ENCODE measurements at places on chromosomes 7 and 10. TPM values are rescaled to one million over a fixed set of nuclear protein-coding genes. Genes with fewer than 3 reads are reported as not detected.

GRCh38 chr7:116232920-116233319 is 22.6 kb downstream of the TES start:
- DNase-seq, result no peak
- H3K36me3 ChIP-seq, result peaks cover 3% of the 10 kb centered on the region
- H3K4me1 ChIP-seq, result peaks cover 2% of the 10 kb centered on the region
- H3K27me3 ChIP-seq, result peaks cover 26% of the 10 kb centered on the region
- H3K27ac ChIP-seq, result no peak overlapping the region
- H3K4me3 ChIP-seq, result no peak overlapping the region

GRCh38 chr10:125107166-125107949 is 53.0 kb downstream of the CTBP2 start:
- peaks cover 51% of the 10 kb centered on the region for H3K36me3 ChIP-seq
- DNase-seq, result no peak
- no peak overlapping the region for H3K4me3 ChIP-seq
- no peaks in the 10 kb centered on the region for H3K27me3 ChIP-seq
- H3K27ac ChIP-seq, result no peak overlapping the region

DNA sequence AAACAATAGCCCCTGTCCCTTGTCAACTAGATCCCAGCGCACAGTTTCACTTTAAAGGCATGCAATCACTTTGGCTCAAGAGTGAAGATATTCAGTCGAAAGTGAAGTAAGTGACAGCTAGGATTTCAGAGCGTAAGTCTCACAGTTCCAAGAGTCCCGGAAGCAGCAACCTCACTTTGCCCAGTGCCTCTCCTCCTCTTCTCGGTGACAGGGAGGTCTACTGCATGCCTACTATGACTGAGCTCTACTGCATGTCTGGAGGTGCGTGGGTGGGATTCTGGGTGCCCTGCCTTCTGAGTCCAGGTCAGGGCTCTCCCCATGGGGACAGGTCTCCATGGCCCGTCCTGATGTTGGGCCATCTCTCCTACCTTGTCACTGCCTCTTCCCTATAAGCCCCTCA is 17.0 kb downstream of the PRKCQ start:
- H3K4me1 ChIP-seq, result peaks cover 38% of the 10 kb centered on the region
- H3K27ac ChIP-seq, result no peak overlapping the region
- DNase-seq, result no peak
- H3K4me3 ChIP-seq, result peak overlapping the region; percentile 60
- no peaks in the 10 kb centered on the region for H3K27me3 ChIP-seq
- peaks cover 7% of the 10 kb centered on the region for H3K36me3 ChIP-seq

DNA sequence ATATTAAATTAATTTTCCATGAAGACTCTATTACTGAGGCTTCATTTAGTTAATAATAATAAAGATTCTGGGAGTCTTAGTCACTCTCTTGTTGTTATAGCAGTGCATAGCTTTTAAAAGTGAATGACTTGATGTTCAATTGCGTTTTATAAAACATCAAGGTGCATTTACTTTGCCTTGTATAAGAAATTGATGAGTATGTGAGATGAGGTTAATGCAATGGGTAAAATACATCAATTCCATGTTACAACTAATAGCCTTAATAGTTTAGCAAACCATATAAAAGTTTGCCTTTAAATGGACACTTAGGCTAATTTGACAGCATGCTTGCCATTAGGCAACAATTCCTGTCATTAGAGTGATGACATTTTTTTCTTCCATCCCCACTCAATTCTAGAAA is 173.6 kb upstream of the TEX47 start:
- no peaks in the 10 kb centered on the region for H3K36me3 ChIP-seq
- H3K27me3 ChIP-seq, result peaks cover 3% of the 10 kb centered on the region
- H3K4me3 ChIP-seq, result no peak overlapping the region
- DNase-seq, result no peak
- no peak overlapping the region for H3K27ac ChIP-seq

DNA sequence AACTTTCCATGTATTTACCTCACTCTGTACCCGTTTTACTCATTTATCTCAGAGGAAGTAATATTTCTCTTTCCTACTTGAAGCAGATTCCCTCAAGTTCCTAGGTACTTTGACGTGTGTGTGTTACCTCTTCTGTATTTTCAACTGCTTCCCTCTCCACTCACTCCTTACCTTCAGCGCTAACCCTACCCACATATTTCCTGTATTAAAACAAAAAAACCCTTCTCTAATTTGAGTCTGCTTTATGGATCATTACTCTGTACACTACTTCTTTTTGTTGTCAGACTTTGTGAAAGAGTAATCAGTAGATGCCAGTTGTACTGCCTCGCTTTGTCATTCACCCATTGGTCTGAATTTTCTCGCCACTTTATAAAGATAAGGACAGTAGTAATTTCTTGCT is 74.0 kb downstream of the CDK13 start:
- H3K36me3 ChIP-seq, result peaks cover 34% of the 10 kb centered on the region
- no peak overlapping the region for H3K27ac ChIP-seq
- no peak for DNase-seq
- no peaks in the 10 kb centered on the region for H3K4me1 ChIP-seq
- no peak overlapping the region for H3K4me3 ChIP-seq

DNA sequence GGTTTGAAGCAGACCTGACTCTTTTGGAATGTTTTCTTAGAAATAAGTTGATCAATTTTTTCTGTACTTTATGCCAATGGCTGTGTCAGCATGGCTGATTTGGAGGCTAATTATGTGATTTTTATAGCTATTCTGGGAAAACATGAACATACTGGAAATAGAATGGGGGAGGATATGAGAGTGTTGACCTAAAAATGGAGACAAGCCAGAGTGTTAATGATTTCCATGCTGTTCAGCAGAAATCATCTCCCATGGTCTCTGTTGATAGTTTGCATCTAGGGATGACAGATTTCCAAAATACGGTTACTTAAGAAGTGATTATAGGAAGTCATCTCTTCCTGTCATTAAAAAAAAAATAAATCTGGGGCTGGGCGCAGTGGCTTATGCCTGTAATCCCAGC is 32.7 kb upstream of the DMTF1 start:
- H3K4me3 ChIP-seq, result no peak overlapping the region
- H3K27ac ChIP-seq, result no peak overlapping the region
- H3K36me3 ChIP-seq, result no peaks in the 10 kb centered on the region
- no peaks in the 10 kb centered on the region for H3K4me1 ChIP-seq
- H3K27me3 ChIP-seq, result peaks cover 5% of the 10 kb centered on the region

- no peaks in the 10 kb centered on the region for H3K27me3 ChIP-seq
- no peaks in the 10 kb centered on the region for H3K4me1 ChIP-seq
- DNase-seq, result no peak
Observed at GRCh38 chr7:75866114-75866488, 12.7 kb upstream of the RHBDD2 start.

GRCh38 chr7:106765727-106766355 is 99.2 kb upstream of the PIK3CG start:
- H3K4me1 ChIP-seq, result no peaks in the 10 kb centered on the region
- H3K27me3 ChIP-seq, result no peaks in the 10 kb centered on the region
- no peak overlapping the region for H3K4me3 ChIP-seq
- no peaks in the 10 kb centered on the region for H3K36me3 ChIP-seq
- no peak overlapping the region for H3K27ac ChIP-seq

- no peak overlapping the region for H3K27ac ChIP-seq
- no peak overlapping the region for H3K4me3 ChIP-seq
- H3K4me1 ChIP-seq, result no peaks in the 10 kb centered on the region
- H3K27me3 ChIP-seq, result no peaks in the 10 kb centered on the region
- H3K36me3 ChIP-seq, result no peaks in the 10 kb centered on the region
Observed at GRCh38 chr10:24360282-24361127, 151.6 kb downstream of the KIAA1217 start.

DNA sequence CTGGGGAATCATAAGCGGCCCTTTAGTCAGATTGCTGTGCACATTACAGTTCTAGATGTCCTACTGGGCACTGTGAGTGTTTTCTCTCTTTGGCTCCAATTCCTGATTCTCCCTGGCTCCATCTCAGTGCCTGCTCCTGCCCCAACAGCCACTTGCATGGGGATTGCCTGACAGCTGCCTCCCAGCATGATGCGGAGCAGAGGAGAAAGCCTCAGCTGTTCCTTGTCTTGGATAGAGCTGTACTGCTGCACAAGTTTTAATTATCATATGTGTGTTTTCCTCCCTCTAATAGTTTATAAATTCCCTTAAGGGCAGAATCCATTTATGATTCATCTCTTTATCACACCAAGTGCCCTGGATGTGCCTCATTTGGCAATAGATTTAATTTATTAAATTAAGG is 285.8 kb upstream of the COBL start:
- no peaks in the 10 kb centered on the region for H3K36me3 ChIP-seq
- H3K4me1 ChIP-seq, result no peaks in the 10 kb centered on the region
- no peak overlapping the region for H3K4me3 ChIP-seq
- no peaks in the 10 kb centered on the region for H3K27me3 ChIP-seq

DNA sequence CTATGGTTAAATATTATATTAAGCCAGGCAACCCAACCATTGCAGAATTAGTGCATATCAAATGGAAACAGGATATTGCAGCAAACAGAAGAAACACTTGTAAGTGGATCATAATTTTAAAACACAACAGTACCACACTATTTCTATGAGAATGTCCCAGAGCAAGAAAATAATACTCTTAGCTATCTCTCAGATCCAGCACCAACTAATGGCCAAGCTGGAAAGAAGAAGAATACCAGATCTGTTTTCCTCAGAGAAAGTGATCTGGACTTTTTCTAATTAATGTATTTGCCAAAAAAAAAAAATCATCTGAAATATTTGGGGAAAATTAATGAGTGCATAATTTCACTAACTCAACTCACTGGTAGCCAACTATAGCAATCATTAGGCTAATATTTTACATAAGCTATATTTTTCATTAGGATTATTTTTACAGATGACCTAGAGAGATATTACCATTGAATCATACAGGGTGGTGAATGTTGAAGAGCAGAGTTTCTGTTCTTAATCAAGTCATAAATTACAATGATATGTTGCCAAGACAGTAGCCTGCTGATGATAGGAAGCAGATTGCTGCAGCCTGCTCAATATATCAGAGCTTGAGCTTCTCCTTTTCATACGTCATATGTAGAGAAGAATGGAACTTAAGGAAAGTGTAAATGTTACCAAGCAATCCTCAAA is 995.4 kb upstream of the LRRN3 start:
- no peaks in the 10 kb centered on the region for H3K27me3 ChIP-seq
- no peaks in the 10 kb centered on the region for H3K4me1 ChIP-seq
- no peak overlapping the region for H3K27ac ChIP-seq
- no peaks in the 10 kb centered on the region for H3K36me3 ChIP-seq
- H3K4me3 ChIP-seq, result no peak overlapping the region

DNA sequence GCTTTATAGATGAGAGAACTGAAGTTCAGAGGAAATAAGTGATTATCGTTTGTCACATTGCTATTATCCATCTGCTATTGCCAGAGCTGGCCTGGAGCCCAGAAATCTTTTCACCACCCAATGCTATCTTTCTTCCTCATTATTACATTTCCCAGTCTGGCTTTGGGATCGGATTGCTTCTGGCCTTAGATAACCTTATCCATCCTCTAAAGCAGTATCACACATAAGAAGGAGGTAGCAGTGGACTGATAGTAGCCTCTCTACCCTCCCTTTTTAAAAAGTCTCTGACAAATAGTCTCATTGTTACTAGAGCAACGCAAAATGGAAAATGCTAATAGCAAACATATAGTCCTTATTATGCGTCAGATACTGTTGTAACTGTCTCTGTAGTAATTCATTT is 1.3 kb upstream of the CLDN12 start:
- H3K27ac ChIP-seq, result no peak overlapping the region
- H3K4me1 ChIP-seq, result no peaks in the 10 kb centered on the region
- H3K4me3 ChIP-seq, result no peak overlapping the region

- H3K36me3 ChIP-seq, result no peaks in the 10 kb centered on the region
- H3K27ac ChIP-seq, result peak overlapping the region; percentile 62
- DNase-seq, result peak; percentile 65
- H3K4me3 ChIP-seq, result no peak overlapping the region
- H3K4me1 ChIP-seq, result no peaks in the 10 kb centered on the region
Observed at GRCh38 chr7:94276795-94277194, 117.9 kb upstream of the COL1A2 start.

GRCh38 chr10:1552406-1552805 is 184.9 kb downstream of the ADARB2 start:
- H3K4me3 ChIP-seq, result no peak overlapping the region
- H3K27me3 ChIP-seq, result no peaks in the 10 kb centered on the region
- no peak overlapping the region for H3K27ac ChIP-seq

DNA sequence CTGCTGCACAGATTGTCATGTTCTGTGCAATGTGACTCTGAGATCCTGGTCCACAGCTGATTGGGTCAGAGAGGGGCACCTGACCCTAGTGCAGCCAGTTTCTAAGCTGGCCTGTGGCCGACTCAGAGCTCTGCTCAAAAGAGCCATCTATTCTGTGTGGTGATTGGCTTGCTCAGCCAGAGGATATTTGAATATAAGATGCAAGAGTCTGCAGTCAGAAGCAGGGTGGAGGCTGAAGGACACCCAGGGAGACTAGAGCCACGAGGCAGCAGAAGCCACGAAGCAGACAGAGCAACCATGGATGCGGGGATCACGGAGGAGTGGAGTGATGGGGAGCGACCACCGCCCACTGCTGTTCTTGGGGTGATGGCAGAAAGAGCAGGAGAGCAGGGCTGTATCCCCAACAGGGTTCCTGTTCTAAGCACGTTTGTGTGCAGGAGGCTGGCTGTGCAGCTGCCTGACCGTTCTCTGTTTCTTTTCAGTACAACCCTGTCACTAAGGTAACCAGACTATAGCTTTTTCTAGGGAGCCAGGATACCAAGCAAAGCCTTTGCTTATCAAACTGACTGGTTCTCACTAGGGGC is 19.5 kb upstream of the RHEB start:
- H3K4me1 ChIP-seq, result no peaks in the 10 kb centered on the region
- H3K27me3 ChIP-seq, result no peaks in the 10 kb centered on the region
- no peaks in the 10 kb centered on the region for H3K36me3 ChIP-seq
- H3K4me3 ChIP-seq, result no peak overlapping the region

- H3K27me3 ChIP-seq, result no peaks in the 10 kb centered on the region
- H3K4me1 ChIP-seq, result no peaks in the 10 kb centered on the region
- no peak for DNase-seq
- H3K4me3 ChIP-seq, result no peak overlapping the region
Observed at GRCh38 chr10:46318799-46319198, 32.0 kb downstream of the ANTXRL start.

DNA sequence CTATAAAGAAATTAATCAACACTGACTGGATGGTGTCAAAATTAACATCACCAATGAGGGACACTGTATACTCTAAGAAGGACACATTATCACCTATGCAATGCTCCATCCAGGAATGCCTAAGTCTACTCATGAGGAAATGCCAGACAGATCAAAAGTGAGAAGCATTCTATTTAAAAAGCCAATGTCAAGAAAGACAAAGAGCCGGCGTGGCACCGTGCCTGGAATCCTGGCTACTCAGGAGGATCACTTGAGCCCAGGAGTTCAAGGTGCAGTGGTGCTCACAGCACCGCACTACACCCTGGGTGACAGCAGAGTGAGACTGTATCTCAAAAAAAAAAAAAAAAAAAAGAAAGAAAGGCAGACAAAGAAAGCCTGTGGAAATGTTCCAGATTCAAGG is 45.5 kb upstream of the ANAPC16 start:
- H3K4me3 ChIP-seq, result no peak overlapping the region
- H3K27me3 ChIP-seq, result no peaks in the 10 kb centered on the region
- no peak overlapping the region for H3K27ac ChIP-seq

- no peak for DNase-seq
Observed at GRCh38 chr7:139830782-139831501, 1.9 kb downstream of the TBXAS1 start.

Gene HOXA11
- not detected for total RNA-seq

Gene GHRHR
- not detected for total RNA-seq

Gene BLNK
- not detected for total RNA-seq

Gene EBLN1
- not detected for total RNA-seq

Gene OSBPL3
- 11.5 TPM for total RNA-seq

Gene LEP
- not detected for total RNA-seq

Gene ADAM12
- total RNA-seq, result 0.52 TPM

Gene OR9A2
- total RNA-seq, result not detected
